ENCODE measurements at places on chromosomes 5 and 9.

GRCh38 chr5:6708814-6709213 is 4.4 kb upstream of the TENT4A start:
- DNase-seq, result no peak

- DNase-seq, result peak; percentile 63
Observed at GRCh38 chr9:125663127-125663526, 43.9 kb downstream of the MAPKAP1 start.

- DNase-seq, result no peak
Observed at GRCh38 chr5:79093762-79094161, 17.8 kb upstream of the BHMT start.

DNA sequence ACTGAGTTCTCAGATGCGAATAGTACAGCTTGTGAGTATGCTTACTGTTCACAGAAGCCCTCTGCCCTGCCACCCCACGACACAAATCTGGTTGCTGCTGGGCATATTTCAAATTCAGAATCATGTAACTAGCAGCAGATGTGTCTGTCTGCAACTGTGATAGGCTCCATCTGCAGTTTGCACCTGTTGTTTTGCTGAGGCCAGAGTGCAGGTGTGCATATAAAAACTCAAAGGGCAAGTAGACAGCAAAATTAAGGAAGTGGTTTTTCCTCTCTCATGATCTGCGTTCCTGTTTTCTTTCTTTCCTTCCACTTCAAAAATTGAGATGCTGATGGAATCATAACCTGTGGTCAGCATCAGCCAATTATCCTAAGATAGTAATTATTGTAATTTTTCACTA is 1000.5 kb downstream of the PTPRD start:
- no peak for DNase-seq

DNA sequence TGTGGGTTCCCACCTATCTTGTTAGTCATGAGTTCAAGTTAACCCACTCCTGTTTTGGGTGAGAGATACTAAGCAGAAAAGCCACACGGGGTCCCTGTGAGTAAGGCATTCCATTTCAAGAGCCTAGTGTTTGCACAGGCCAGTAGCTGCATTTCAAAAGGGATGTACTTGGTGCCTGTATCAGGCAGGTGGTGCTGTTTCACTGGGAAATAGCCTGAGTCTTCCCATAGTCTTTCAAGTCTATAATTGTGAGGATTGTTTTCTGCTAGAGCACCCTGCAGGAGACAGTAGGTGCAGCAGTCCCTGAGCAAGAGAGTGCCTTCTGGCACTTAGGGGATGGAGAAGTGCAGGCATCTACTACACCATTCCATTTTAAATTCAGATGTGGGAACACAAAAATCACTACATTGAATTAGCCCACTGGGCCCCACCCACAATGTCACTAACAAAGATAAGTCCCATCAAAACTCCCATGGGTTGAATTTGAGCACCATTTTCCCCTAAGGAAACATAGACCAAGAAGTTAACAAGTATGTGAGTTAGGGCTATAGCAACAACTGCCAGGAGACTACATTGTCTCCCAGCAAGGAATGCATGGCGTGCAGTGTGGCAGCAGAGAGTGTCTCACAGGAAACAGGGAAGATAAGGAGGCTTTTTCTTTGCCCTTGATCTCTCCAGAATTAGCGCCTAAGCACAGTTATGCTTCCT is 263.2 kb downstream of the COX7C start:
- DNase-seq, result peak; percentile 77

DNA sequence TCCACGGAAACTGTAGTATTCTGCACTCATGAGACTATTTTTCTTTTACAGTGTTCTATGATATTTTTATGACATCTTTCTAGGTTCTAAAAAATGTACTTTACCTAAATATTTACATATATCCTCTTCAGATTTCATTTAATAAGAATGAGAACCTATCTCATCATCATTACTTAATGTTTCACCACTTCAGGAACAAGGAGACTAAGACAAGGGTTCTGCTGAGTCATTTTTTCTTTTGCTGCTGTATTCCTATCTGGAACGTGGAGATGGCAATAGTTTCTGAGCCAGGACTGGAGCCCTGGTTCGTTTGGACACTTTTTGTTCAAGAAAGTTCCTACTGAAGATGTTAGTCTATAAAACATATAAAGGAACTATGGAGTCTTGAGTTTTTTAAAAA is 258.2 kb upstream of the MAP3K1 start:
- DNase-seq, result no peak

GRCh38 chr5:134569758-134570364 is 44.4 kb downstream of the JADE2 start:
- no peak for DNase-seq

DNA sequence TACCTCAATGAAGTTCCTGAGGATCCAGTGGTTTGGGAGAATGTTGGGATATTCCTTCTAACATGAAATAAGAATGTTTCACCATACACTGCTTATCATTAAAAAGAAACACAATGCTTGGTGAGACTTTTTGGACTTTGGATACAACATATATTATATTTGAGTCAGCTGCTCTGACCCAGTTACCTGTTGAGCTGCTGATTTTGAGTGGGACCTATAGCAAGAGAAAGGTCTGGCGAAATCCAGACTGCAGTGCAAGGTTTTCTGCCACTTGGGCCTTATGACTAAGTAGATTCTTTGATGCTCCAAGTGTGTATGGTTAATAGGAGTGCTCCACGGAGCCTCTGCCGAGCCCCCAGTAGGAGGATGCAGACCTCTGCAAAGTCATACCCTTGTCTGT is 10.0 kb upstream of the RALGPS1 start:
- DNase-seq, result no peak

- no peak for DNase-seq
Observed at GRCh38 chr5:65880496-65881072, 45.8 kb upstream of the ERBIN start.

GRCh38 chr9:124843456-124844034 is 9.7 kb upstream of the WDR38 start:
- DNase-seq, result peak; percentile 69

- DNase-seq, result peak; percentile 40
Observed at GRCh38 chr5:21680641-21681040, 1172.5 kb downstream of the CDH12 start.

DNA sequence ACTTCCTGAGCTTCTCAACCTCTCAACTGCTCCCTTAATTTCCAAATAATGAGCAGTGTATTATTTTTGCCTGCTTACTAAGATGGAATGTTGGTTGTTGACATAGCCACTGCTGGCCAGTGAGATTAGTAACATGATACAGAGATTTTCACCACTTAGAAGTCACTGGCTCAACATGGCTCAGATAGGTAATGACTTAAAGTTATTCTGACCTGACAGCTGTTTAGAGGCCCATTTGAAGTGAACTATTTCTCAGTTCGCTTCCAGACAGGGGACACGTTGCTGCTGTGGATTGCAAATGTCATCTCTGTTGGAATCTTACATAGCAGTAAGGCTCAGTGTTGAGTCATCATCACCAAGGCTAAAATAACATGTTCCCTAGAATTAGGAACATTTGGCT is 490.2 kb downstream of the TLE4 start:
- peak; percentile 98 for DNase-seq
